ENCODE measurements at places on chromosomes 7 and 10. TPM values are rescaled to one million over a fixed set of nuclear protein-coding genes. Genes with fewer than 3 reads are reported as not detected.

The LRRC72 gene
- not detected for total RNA-seq

The LRRN3 gene
- total RNA-seq: 5.4 TPM

- no peaks in the 10 kb centered on the region for H3K36me3 ChIP-seq
- no peak overlapping the region for H3K27ac ChIP-seq
- no peaks in the 10 kb centered on the region for H3K27me3 ChIP-seq
- no peak overlapping the region for H3K4me3 ChIP-seq
Observed at GRCh38 chr10:108567899-108568752, 1355.2 kb downstream of the XPNPEP1 start.

- peaks cover 2% of the 10 kb centered on the region for H3K4me1 ChIP-seq
- H3K36me3 ChIP-seq: peaks cover 24% of the 10 kb centered on the region
- H3K27me3 ChIP-seq: no peaks in the 10 kb centered on the region
- H3K27ac ChIP-seq: no peak overlapping the region
- no peak for DNase-seq
Observed at GRCh38 chr7:133912916-133913697, 214.0 kb upstream of the LRGUK start.

DNA sequence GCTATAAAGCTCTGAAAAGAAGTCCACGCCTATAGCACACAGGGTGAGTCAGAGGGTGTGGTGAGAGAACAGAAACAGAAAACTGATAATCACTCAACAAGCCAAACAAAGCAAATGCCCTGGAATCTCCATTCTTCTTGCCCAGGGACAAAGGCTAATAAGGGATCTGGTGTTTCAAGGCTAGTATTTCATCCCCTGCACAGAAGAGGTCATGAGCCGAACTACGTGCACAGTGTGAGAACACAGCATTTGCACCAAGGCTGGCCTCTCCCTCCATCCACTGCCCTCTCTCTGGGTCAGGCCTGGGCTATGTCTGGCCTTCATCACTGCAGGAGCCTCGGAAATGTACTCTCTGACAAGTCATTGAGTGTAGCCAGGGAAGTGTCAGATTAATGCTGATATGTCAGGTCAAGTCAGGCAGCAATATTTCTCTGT lies 42.7 kb downstream of the PRR15 start:
- H3K27ac ChIP-seq: no peak overlapping the region
- no peak for DNase-seq
- no peaks in the 10 kb centered on the region for H3K27me3 ChIP-seq

GRCh38 chr7:12257582-12257981 lies 46.5 kb downstream of the TMEM106B start:
- no peaks in the 10 kb centered on the region for H3K27me3 ChIP-seq
- DNase-seq: peak; percentile 48
- no peak overlapping the region for H3K4me3 ChIP-seq
- H3K27ac ChIP-seq: no peak overlapping the region

The IFIT1B gene
- total RNA-seq: not detected

The BCAP29 gene
- 21.0 TPM for total RNA-seq

The FEZF1 gene
- total RNA-seq: not detected

DNA sequence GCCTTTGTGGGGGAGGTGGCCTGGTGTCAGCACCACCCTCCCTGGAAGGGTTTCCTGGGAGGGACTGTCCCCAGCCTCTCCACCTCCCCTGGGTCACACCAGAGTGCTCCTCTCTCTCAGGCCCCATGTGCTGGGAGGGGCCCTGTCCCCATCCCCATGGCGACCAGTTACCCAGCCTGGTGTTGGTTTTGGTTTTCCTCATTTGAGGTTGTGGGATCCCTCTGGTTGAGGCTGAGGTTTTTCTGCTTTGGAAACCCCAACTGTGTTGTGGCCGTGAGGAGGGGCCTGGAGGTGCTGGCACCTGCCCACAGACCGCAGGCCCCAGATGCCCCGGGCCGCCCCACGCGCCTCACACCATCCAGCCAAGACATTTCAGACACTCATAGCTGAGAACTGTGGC lies 106.3 kb downstream of the GRK5 start:
- no peaks in the 10 kb centered on the region for H3K27me3 ChIP-seq
- peak; percentile 85 for DNase-seq
- peaks cover 63% of the 10 kb centered on the region for H3K4me1 ChIP-seq

The TMEM176B gene
- not detected for total RNA-seq

- no peak for DNase-seq
- H3K4me3 ChIP-seq: no peak overlapping the region
- no peaks in the 10 kb centered on the region for H3K4me1 ChIP-seq
- no peak overlapping the region for H3K27ac ChIP-seq
- no peaks in the 10 kb centered on the region for H3K27me3 ChIP-seq
Observed at GRCh38 chr7:149477494-149478443, 16.9 kb upstream of the ZNF777 start.

DNA sequence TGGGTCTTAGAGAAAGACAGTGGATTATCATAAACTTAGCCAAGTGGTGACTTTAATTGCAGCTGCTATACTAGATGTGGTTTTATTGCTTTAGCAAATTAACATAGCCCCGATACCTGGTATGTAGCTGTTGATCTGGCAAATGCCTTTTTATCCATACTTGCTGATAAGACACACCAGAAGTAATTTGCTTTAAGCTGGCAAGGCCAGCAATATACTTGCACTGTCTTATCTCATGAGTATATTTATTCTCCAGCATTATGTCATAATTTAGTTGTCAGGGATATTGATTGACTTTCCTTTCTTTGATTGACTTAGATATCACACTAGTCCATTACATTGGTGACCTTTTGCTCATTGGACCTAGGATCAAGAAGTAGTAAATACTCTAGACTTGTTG lies 12.8 kb downstream of the TMEM229A start:
- no peak for DNase-seq
- H3K36me3 ChIP-seq: no peaks in the 10 kb centered on the region
- H3K4me3 ChIP-seq: no peak overlapping the region
- H3K27me3 ChIP-seq: no peaks in the 10 kb centered on the region
- no peaks in the 10 kb centered on the region for H3K4me1 ChIP-seq

Measured in activated naive CD4-positive, alpha-beta T cell treated with anti-CD3 and anti-CD28 coated beads for 36 hours (primary cell).